Hypothalamus (tissue), 51 donors: ENCODE measurements at places on chromosomes 13 and 19.

DNA sequence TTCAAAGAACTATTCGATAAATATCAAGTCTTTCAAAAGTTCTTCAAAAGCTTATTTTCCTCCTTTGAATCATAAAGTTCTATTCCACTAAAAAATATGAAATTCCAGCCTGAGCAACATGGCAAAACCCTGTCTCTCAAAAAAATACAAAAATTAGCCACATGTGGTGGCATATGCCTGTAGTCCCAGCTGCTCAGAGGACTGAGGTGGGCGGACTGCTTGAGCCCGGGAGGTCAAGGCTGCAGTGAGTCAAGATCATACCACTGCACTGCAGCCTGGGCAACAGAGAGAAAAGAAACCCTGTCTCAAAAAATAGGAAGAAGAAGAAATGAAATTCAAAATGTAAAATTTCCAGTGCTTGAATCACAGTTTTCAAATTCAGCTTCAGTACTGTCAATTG lies 24.6 kb downstream of the CAB39L start:
- no peak for DNase-seq

GRCh38 chr19:44909775-44910174 lies 4.2 kb downstream of the APOE start:
- DNase-seq: no peak

DNA sequence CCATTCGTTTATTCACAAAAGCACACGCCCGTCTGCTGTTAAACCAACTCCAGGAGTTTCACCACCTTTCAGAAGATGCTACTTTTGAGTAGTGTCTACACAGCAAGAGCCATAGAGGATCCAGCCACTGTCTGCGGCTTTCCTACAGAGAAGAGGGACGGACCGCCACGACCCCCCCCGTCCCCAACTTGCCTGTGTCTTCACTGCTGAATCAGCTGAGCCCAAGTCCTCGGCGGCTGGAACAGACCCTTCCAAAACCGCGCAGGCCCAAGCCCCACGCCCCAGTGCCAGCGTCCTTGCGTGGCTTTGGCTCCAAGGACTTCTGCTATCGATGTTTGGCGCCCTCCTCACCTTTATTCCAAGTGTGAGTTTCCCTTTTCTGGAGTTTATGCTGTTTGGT lies 65.1 kb downstream of the SPACA7 start:
- DNase-seq: no peak

DNA sequence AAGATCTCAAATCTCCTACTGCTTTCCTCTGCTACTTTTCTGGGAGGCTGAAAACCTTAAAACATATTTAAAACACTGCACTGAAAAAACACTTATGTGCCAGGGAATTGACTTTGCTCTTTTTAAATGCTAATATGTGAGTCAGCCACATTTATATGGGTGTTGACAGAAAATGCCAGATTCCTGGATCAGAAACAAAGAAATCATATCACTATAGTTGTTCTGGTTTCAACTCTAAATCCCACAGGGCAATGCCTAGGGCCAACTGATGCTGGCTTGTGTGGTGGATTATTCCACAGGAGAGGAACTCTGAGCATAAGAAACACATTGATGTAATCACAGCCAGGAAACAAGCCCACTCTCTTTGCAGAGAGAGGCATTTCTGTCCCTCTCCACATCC lies 1439.0 kb upstream of the SPRY2 start:
- no peak for DNase-seq

GRCh38 chr13:52348071-52348470 lies 57.9 kb downstream of the THSD1 start:
- no peak for DNase-seq

GRCh38 chr13:93621051-93621450 lies 394.4 kb downstream of the GPC6 start:
- no peak for DNase-seq

GRCh38 chr13:107271227-107271626 lies 703.3 kb upstream of the ARGLU1 start:
- no peak for DNase-seq

GRCh38 chr13:110152351-110152750 lies 154.6 kb downstream of the COL4A1 start:
- DNase-seq: no peak

DNA sequence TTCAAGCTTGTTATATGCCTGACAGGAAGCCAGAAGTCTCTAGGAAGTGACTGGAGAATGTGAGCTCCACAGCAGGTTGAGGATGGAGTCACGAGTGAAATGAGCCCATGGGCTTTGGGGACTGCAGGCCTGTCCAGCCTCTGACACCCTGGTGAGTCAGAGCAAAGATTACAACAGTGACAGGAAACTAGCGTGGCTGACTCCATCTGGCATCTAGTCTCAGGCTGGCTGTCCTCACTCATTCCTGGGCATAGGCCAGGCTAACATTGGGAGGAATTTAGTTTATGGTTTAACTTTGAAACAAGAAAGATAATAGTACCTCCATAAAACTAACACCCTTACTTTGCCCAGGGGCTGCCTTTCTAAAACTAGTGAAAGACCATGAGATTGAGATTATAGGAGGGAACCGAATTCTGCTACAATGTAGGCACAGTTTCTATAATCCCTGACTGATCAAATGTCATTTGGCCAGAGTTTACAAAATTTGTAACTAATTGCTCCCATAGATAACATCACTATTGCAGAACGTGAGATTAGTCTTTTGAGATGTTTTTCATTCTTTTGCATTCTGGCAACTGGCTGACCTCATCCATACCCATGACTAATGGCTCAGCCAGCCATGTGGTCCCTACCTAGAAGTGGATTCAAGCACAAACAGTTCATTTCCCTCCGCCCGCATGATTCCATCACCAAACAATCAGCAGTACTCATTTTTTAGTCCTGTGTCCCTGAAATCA lies 28.4 kb downstream of the PSG1 start:
- no peak for DNase-seq

DNA sequence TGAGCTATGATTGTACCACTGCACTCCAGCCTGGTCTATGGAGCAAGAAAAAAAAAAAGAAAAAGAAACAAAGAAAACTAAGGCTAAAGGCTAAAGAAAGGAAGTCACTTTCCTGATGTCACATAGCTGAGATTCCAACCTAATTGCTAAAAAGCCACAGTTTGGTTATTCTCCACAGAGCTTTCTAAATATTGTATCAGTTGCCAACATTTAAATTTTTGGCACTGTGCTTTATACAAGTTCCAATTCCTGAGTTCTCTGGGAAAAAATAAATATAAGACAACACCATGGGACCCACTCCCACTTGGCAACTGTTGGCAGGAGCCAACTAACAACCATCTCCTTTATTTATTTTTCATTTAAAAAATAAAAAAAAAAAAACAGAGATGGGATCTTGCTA lies 11.2 kb upstream of the LYPD3 start:
- DNase-seq: no peak

DNA sequence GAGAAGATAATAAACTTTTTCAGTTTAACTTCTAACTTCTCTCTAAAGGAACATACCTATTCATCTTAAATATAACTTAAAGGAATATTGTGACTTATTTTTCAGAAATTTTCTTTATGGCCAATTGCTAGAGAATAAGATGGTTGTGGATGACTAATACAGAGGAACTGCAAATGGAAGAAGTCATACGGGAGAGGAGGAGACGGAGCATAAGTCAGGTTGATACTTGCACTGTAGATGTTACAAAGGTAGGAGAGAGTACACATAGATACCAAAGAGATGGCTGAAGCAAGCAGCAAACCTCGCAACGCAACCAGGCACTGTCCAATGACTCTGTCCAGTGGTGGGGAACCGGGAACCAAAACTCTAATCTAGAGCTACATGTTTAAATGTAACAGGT lies 963.4 kb downstream of the PCDH9 start:
- DNase-seq: no peak

DNA sequence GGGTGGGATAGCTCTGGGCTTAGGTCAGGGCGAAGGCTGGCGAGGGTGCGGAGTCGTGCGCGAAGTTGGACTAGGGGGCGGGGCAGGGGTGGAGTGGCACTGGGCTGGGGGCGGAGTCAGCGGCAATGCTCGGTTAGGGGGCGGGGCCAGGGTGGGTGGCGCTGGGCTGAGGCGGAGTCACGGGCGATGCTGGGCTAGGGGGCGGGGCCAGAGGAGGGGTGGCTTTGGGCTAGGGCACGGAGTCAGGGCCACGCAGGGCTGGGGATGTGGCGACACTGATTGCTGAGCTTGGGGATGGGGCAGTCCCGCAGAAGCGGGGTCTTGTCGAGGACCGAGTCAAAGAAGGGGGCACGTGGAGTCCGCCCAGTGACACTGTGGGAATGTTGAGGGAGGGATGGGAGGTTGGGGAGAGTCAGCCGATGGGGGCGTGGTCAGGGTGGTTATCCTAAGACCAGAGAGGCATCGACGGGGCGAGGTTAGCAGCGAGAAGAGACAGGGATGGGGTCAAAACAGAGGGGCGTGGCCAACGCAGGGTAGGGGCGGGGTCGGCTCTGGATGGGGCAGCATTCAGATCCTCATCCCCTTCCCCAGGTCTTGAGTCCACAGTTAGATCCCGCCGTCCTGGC lies 8.7 kb downstream of the HOMER3 start:
- no peak for DNase-seq

- no peak for DNase-seq
Measured at GRCh38 chr13:26983543-26984320, 187.9 kb downstream of the USP12 start.

- no peak for DNase-seq
Measured at GRCh38 chr13:39818953-39819352, 163.5 kb downstream of the COG6 start.

GRCh38 chr19:47729799-47730520 lies 15.4 kb upstream of the NOP53 start:
- DNase-seq: peak; percentile 13

DNA sequence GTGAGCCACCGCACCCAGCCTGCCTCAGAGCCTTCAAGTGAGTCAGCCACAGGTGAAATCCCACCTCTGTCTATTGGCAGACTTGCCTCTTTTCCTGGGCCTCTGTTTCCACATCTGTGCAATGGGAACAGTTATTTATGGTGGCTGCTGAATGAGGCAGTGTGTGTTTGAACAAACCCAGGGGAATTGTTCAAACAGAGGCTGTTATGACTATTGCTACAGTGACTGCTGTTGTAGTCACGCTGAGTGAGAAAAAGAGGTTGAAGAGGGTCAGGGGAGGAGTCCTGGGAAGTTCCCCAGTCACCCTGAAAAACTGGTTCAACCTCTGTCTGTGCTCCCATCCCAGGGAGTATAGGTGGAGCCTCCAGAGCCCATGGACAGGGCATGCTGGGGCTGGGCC lies at the start of gene CEACAM19:
Gene CEACAM19, plus strand, starts transcription at position 83 of the 400 bp plus-strand sequence. CDS start 450 bp downstream, outside the sequence.
- no peak for DNase-seq
